Inflammatory macrophage (primary cell): ENCODE measurements at places on chromosomes 12 and 14.

GRCh38 chr12:93892423-93893268 lies 215.5 kb downstream of the CRADD start:
- no peak for DNase-seq

DNA sequence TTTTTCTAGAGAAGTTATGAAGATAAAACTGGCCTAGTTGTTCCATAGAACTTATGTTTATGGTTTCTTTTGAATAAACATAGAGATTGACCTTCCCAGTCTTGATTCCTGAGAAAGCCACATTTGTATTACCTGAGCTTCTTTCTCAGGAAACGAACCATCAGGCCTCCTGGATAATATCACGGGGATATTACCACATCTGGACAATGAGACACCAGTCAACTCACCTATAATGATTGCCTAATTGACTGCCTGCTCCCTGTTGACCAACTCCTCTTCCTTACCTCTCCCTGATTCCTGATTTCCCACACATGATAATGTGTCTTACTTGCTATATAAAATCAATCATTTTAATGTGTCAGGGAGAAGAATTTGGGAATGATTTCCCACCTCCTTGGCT lies 822.7 kb downstream of the LRFN5 start:
- DNase-seq: no peak

GRCh38 chr12:131917139-131917710 lies 11.9 kb upstream of the PUS1 start:
- no peak for DNase-seq

DNA sequence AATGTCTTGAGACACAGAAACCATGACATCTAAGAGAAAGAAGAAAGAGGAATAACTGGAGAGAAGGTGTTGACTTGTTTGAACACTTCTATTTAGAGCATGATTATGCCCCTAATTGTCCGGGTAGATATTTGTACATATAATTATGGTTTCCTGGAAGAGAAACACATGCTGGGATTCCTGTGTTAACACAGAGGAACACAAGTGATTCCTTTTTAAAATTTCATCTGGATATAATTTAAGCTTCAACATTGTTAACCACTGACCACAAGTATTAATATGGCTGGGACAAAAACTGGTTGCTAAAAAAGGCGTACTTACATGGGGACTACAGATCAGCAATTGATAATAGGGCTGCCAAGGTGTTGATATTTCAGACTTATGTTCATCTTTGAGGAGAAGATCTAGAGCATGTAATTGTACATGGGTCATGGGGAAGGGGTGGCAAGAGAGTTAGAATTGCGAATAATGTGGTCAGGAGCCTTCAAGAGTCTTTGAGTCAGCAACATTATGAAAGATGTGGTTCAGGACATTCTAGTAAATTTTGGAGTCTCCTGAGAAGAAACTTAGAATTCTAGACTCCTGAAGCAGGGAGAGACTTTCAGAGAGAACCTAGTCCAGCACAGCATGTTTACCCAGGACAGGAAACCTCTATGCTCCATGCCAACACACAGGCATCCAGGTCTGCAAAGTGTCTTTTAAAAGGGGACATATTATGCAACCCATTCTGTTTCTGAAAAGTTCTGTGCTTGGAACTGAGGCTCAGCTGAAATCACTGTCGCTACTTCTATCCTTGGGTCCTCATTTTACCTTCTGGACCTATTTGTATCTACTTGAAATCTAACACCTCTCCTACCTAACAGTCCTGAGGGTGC lies 56.5 kb downstream of the SLC38A1 start:
- DNase-seq: no peak

GRCh38 chr14:101535701-101536207 lies 25.5 kb upstream of the DIO3 start:
- no peak for DNase-seq
